ENCODE measurements at places on chromosomes 16 and 17. TPM values are rescaled to one million over a fixed set of nuclear protein-coding genes. Genes with fewer than 3 reads are reported as not detected.

- DNase-seq = no peak
These were observed 81.6 kb downstream of the TMC6 start for GRCh38 chr17:78046923-78047322.

- no peak for DNase-seq
These were observed 40.6 kb upstream of the HOXB13 start for GRCh38 chr17:48769009-48769675.

DNA sequence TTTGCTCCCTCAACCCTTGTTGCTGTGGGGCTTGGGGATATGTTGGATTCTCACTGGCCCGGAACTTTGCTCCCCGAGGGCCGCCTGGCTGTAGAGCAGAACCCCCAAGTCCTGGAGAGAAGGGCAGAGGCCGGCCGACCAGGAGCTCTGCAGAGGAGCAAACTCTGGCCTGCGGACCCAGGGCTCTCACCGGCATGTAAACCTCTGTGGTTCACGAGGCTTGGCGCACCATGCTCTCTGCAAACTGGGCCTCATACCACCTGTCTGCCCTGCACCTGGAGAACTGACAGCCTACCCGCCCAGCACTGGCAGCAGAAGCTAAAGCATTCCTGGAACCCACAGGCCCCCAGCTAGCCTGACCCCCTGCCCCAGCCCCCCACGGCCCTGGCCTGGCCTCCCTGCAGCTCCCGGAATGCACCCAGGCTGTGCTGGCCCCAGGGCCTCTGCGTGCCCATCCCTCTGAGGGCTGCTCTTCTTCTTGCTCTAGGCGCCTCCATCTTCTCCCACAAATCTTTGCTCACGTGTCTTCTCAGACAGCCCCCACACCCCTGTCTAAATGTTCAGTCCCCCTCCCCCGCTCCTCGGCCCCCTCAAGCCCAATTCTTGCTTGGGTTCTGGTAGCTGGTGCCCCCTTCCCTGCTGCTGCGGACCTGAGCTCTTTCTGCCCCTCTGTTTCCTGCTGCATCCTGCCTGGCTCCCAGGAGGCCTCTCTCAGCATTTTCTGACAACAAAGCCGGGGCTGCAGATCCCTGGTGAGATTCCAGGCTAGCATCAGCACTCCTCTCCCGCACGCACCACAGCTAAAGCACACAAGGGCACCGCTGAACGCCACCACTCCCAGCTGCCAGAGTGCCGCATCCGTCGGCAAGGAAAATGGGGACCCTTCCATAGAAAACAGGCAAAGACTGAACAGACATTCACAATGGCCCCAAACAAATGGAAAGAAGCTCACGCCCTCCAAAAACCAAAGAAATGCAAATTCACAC, 23.3 kb downstream of the ACTG1 start:
- no peak for DNase-seq

GRCh38 chr17:30160419-30161172, 44.0 kb downstream of the NSRP1 start:
- no peak for DNase-seq

GRCh38 chr17:31499771-31500554, 108.5 kb downstream of the RAB11FIP4 start:
- DNase-seq = peak; percentile 66

- DNase-seq = no peak
These were observed 29.2 kb downstream of the TRPV3 start for GRCh38 chr17:3528403-3528851.

Gene ZNF385C
- total RNA-seq = 1.1 TPM

Gene DNAAF8
- not detected for total RNA-seq

Gene SPPL2C
- not detected for total RNA-seq

All from activated T-cell treated with anti-CD3 and anti-CD28 coated beads, Interleukin-2, amount 50 U/mL, for 72 hours (primary cell).